ENCODE measurements at places on chromosomes 12 and 14.

DNA sequence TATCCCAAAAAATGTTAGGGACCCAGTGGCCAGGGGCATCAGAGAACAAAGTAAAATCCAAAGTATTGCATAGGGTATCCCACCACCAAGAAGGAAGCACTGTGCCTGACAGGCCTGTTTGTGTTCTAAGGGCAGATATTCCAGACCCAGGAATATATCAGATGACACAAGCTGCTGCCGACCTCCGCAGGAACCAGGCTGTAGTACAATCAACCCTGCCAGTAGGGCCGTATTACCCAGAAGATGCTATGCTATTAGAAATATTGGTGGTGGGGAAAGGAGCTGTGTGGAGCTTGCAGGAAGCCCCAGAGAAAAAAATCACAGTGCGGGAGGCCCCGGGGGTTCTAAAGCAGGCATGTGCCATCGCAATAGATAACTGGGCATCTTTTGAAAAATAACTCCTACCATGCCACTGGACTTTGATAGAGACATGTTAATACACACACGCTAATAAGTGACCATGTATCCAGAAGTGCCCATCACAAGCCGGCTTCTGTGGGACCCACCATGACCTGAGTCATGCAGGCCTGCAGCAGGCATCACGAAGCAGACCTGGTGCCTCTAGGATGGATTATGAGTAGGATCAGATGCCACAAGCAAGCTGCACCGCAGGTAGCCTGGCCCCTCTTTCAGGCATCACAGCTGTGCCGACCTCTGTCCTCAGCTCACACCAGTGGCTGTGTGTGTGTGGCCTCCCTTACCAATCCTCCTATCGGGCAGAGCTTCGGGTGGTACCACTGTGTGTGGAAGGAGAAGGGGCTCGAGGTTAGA is 242.7 kb downstream of the BCL11B start:
- DNase-seq, result no peak

DNA sequence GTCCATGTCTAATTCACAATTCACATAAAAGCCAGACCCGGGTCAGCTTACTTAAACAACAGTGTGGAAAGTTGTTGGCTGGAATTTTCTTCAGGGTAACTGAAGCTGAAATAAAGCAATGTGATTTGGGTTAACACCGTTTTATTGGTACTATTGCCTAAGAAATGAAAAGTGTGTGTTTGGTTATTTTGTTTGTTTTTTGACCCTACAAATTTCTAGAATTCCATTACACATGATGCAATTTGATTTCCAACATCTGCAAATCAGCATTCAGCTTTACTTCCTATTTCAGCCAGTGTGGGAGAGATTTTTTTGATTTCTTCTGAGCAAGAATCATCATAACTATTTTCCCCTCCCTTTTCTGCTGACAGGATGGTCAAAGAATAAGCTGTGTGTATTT is 45.7 kb upstream of the CLMN start:
- no peak for DNase-seq

GRCh38 chr14:70077720-70078119 is 111.0 kb downstream of the SLC8A3 start:
- DNase-seq, result no peak

DNA sequence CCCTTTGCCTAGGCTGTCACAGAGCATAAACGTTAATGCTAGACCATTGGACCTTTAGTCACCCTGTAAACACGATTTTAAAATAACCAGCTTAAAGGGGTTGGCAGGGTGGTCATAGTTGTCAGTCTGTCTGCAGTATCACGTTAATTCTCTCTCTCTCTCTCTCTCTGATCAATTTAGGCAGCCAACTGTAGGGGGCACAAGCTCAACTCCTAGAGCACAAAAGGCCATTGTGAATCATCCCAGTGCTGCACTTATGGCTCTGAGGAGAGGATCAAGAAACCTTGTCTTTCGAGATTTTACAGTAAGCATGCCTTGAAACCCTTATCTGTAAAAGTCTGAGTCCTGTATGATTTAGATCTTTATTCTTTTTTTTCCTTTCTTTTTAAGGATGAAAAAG is 97.1 kb downstream of the SCAF11 start:
- no peak for DNase-seq

DNA sequence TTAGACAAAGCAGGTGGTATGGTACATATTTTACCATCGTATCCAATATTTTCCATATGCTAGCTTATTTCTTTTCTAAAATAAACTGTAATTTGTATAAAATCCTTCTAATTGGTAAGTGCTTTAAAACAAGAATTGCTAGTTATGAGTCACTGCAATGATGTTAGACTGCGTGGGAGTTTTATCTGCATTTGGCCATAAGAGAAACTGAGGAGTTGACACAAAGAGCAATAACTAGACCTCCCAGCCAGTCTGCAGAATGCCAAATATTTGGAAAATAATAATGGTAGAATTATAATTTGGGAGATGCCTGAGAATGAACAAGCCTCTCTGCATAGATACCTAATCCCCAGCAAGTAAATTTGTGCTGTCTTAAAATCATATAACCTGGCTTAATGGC is 61.7 kb upstream of the PTPRR start:
- DNase-seq, result no peak

Data from effector memory CD8-positive, alpha-beta T cell (primary cell).